ENCODE measurements at places on chromosomes 2 and 18.
A peak's percentile ranks its signal among the peaks of the same experiment; 100 is the strongest.

GRCh38 chr2:195520671-195521155 is 136.3 kb upstream of the SLC39A10 start:
- DNase-seq, result no peak

DNA sequence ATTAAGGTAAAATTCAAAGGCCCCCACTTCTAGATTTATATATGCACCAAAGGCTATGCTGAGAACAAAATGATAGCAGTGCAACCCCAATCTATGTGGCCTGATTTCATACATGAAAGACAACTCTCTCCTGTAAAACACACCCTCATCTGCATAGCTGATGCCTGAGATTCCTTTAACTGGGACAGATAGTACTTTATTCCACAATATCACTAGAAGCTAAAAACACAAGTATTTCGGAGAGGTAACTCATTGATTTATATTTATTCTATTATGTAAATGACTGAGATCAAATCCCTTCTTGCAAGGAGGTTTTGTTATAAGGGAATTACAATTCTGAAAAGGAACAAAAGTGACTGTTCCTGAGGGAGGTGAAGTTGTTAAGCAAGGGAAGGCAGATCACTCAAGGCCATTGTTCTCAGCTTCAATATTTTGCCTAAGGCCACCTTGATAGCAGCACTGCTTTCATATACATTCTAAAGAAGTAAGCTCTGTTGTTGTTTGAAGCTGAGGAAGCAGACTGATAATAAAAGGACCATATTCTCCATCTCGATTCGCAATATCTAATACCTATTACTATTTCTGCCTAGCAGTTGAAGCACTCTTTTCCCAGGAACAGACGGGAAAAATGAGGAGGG is 471.0 kb upstream of the CDH7 start:
- no peak for DNase-seq

DNA sequence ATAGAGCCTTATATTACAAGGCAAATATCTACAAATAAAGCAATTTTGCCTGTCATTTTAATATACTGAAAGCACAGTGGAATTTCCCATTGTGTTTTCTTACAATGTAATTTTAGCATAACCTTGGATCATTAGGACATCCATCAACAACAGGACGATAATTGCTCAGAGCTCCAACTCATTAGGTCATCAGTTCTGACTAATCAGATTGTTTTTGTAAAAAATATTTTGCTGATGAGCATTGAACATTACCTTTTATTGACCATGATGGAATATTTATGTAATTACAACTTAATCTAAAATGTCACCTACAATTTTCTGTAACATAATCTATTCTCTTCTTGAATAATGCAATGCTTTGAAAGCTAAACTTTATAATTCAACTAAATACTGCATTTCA is 215.3 kb upstream of the DSEL start:
- no peak for DNase-seq

- peak; percentile 21 for DNase-seq
Measured at GRCh38 chr18:9868857-9869714, 16.7 kb upstream of the TXNDC2 start.

DNA sequence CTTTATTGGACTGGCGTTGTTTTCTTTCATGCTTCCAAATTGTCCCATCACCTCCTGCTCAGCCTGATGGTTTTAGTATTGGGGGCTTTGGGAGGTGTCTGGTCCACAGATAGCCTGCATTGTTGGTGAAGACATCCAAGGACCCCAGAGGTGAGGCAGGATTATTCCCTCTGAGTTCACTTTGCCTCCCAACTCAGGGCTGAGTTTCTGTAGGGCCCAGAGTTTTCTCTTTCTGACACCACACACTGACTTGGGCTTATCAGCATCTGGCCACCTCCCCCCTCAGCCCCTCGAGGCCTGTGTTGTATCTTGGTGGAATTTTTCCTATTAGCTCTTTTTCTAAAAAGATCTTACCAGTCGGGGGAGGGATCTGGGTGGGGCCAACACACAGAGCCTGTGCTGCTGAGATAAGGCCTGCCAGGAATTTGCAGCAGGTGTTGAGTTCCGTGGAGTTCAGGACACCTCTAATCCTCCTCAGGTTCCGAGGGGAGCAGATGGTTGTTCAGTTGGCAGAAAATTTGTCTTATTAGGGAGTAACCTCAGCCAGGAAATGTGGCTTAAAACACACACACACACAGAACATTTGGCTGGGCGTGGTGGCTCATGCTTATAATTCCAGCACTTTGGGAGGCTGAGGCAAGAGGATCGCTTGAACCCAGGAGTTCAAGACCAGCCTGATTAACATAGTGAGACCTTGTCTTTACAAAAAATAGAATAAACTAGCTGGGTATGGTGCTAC is 7.3 kb downstream of the EMILIN2 start:
- DNase-seq, result no peak

DNA sequence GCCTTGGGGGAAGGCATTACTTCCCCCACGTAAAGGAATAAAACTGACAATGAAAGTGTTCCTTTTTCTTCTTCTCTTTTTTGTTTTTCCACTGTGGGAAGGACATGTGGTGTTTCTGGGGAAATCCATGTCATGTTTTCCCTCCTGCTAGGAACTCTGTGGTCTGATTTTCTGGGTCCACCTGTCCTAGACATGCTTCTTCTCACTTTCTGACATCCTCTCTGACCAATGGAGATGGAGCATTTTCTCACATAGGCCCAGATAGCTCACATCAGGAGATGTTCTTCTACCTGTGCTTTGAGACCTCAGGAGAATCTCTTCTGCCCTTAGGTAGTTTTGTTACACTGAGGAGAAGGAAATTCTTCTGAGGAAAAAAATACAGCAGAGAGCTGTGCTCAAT is 252.0 kb upstream of the SIX3 start:
- DNase-seq, result no peak

GRCh38 chr2:105682401-105682800 is 62.3 kb upstream of the NCK2 start:
- DNase-seq, result no peak

GRCh38 chr2:96824079-96824870 is 8.2 kb downstream of the CNNM3 start:
- DNase-seq, result no peak

GRCh38 chr2:53820048-53820447 is 33.2 kb downstream of the ERLEC1 start:
- DNase-seq, result no peak

DNA sequence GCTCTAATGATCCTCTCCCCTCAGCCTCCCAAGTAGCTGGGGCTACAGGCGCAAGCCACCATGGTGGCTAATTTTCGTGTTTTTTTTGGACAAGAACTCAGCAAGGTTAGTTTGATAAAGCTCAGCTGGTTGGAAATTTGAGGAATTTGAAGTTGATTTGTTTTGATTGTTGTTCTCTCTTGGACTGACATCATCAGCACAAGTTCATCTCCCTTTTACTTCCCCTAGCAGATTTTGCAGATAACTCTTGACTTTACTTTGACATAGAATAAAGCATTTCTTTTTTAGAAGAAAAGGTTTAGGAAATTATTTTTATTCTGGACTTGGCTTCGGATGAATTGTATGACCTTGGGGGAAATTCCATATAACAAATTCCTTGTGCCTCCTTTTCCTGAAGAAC is 74.9 kb upstream of the DLX2 start:
- no peak for DNase-seq

DNA sequence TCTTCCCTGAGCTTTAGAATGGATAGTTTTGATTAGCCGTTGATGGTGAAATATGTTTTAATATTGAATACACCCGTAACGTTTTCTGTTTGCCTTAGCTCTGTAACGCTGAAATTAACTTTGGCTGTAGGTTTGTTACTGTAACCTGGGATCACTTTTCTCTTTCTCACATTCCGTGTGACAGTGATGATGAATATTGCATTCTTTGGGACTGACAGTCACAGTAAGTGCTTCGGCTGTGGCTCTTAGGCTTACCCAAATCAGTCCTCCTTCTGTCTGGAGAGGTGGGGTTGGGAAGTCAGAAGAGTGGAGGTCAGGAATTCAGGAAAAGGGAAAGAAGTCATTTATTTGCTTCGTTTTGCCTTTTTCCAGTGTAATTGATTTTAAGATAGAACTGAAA is 18.0 kb downstream of the RMC1 start:
- no peak for DNase-seq

- DNase-seq, result no peak
Measured at GRCh38 chr2:27716301-27717069, 52.8 kb downstream of the SLC4A1AP start.

DNA sequence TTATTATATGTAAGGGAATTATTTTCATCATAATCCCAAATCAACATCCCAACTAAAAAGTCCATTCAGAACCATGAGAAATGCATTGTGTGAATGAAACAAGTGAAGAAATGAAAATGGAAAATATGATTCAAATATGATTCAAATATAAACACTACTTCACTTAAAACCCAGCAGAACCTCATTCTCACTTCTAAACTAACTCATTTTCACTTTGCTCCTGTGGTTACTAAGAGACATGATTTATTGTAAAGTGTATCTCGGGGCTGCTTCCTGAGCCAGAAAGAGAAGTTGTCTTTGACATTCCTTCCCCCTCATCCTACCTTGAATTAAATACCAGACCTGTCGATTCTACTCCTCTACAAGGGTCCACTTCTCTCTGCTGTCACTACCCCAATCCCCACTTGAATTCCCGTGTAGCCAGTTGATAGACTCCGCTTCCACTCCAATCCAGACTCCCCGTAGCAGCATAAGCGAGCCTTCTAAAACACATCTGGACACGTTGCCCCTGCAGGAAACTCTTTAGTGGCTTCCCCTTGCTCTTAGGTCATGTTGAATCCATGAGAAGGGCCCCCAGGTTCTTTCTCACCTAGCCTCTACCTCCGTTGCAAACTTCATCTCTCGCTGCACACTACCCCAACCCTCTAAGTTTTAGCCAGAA is 697.0 kb upstream of the ID2 start:
- no peak for DNase-seq

- DNase-seq, result peak; percentile 53
Measured at GRCh38 chr2:74919827-74920226, 38.6 kb upstream of the POLE4 start.

DNA sequence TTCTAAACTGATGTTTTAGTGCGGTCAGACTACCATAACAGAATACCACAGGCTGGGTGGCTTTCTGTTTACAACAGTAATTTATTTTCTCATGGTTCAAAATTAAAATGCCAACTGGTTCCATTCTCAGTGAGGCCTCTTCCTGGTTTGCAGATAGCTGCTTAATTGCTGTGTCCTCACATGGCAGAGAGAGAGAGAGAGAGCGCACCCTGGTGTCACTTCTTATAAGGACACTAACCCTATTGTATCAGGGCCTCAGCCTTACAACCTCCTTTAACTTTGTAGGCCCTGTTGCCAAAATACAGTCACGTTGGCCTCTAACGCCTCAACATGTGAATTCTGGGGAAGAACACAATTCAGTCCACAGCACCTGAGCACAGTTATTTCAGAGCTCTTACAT is 37.5 kb upstream of the ZNF385B start:
- DNase-seq, result peak; percentile 29

GRCh38 chr2:236579048-236579745 is 9.6 kb downstream of the ACKR3 start:
- no peak for DNase-seq

GRCh38 chr2:178238750-178239149 is 44.4 kb downstream of the OSBPL6 start:
- DNase-seq, result no peak

Measured in LoVo (cell line).